ENCODE measurements at places on chromosomes 13 and 19.

GRCh38 chr13:97515643-97516042 is 81.7 kb downstream of the RAP2A start:
- DNase-seq: no peak

DNA sequence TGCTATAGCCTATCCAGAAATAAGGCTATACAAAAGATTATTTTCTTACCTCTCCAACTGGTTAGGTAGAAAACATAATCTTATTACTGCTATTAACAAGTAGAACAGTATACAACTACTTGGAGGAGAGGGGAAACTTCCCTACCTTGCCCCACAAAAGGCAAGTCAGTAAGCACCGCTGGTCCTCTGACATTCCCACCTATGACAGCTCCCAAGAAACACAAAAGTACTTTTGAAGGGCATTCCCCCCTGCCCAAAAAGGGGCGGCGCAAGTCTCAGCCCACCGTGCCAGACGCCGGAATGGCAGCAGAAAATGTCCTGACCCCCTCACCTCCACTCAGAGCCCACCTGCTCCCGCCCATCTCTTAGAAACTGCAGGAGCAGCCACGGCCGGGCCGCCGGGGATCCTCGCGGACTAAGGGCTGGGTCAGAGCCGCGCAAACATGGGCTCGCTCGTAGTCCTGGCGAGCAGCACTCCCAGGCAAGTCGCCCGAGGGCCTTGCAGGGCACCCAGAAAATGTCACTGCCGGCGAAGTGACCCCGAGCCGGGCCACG is 437 bp downstream of the SUCLA2 start:
- DNase-seq: peak; percentile 33

DNA sequence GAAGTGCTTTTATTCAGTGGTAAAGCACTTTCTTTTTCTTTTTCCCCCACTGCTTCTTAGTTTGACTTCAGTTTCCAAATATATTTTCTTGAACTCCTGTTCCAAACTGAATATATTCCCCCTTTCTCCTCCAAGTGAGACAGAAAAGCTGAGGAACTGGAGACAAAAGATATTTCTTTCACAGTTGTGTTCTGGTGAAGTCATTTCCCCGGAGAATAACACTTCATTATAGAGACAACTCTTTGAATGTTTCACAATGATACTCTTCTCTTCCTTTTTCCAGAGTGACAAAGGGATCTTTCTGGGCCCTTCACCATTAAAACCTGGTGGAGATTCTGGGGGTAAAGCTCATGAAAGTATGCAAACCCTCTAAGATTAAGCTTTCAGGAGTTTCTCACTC is 860.8 kb upstream of the SLITRK5 start:
- no peak for DNase-seq

- peak; percentile 89 for DNase-seq
Measured at GRCh38 chr13:45194081-45194939, 6.5 kb downstream of the KCTD4 start.

GRCh38 chr13:70502944-70503343 is 394.7 kb upstream of the KLHL1 start:
- DNase-seq: no peak

GRCh38 chr13:95593462-95593861 is 40.9 kb downstream of the CLDN10 start:
- no peak for DNase-seq

- DNase-seq: no peak
Measured at GRCh38 chr19:5738423-5738822, 18.0 kb downstream of the CATSPERD start.

DNA sequence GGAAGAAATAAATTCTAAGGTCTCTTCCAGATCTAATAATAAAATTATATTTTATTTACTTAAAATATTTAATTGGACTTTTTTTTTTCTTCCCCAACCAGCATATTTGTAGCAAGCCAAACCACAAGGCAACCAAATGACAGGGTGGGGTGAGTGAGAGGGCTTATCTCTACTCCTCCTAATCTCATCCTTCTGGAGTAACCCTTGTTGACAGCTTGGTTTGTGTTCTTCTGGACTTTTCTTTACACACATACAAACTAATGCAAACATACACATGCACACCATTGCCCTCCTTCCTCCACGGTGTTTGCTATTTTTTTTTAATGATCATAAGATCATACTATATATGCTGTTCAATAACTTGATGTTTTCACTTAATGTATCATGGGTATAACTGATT is 383.1 kb downstream of the DLEU7 start:
- DNase-seq: no peak
